NAMALWA (cell line): ENCODE measurements at places on chromosomes 7 and 10.

DNA sequence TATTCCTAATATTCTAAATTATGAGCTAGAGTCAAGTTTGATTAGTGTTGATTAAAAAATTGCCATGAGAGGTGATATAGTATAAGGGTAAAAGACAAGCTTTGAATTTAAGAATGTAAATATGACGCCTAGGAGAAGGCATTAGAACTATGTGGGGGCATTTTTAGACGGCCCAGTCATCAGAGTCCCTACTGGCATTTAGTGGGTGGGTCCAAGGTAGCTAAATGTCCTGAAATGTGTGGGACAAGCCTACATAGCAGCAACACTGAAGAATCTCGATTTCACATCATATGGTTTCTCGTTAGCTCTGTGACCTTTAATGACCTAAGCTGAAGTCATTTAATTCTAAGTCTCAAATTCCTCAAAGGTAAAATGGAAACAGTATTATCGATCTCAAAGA lies 133.5 kb downstream of the SGMS1 start:
- DNase-seq = no peak

DNA sequence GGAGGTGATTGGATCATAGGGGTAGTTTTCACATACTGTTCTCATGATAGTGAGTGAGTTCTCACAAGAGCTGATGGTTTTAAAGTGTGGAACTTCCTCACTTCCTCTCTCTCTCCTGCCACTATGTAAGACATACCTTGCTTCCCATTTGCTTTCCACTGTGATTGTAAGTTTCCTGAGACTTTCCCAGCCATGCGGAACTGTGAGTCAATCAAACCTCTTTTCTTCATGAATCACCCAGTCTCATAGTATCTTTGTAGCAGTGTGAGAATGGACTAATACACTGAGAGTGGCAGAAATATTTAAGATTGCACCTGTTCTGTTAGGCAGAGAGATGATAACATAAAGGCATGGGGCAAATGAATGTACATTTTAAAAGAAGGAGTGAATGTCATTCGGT lies 507.8 kb downstream of the SORCS3 start:
- DNase-seq = no peak

GRCh38 chr7:80724249-80724871 lies 85.9 kb downstream of the CD36 start:
- no peak for DNase-seq

GRCh38 chr7:14504134-14504533 lies 398.4 kb downstream of the DGKB start:
- no peak for DNase-seq

GRCh38 chr7:23467806-23468525 lies 2.3 kb downstream of the IGF2BP3 start:
- peak; percentile 81 for DNase-seq

GRCh38 chr10:35025916-35026315 lies 64.2 kb downstream of the CUL2 start:
- DNase-seq = no peak

DNA sequence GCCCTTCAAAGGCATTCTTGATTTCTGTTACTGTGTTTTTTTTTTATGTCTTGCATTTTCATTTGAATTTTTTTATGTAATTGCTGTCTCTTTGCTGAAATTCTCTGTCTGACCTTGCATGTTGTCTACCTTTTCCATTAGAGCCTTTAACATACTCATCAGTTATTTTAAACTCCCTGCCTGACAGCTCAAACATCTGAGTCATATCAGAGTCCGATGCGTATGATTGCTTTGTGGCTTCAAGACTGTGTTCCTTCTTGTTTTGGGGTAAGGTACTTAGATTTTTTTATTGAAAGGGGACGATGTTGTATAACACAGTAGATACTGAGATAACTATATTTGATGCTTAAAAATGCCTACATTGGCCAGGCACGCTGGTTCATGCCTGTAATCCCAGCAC lies 9.7 kb upstream of the TARP start:
- DNase-seq = no peak

- no peak for DNase-seq
These were observed 214.3 kb downstream of the ELMO1 start for GRCh38 chr7:37234334-37234733.

DNA sequence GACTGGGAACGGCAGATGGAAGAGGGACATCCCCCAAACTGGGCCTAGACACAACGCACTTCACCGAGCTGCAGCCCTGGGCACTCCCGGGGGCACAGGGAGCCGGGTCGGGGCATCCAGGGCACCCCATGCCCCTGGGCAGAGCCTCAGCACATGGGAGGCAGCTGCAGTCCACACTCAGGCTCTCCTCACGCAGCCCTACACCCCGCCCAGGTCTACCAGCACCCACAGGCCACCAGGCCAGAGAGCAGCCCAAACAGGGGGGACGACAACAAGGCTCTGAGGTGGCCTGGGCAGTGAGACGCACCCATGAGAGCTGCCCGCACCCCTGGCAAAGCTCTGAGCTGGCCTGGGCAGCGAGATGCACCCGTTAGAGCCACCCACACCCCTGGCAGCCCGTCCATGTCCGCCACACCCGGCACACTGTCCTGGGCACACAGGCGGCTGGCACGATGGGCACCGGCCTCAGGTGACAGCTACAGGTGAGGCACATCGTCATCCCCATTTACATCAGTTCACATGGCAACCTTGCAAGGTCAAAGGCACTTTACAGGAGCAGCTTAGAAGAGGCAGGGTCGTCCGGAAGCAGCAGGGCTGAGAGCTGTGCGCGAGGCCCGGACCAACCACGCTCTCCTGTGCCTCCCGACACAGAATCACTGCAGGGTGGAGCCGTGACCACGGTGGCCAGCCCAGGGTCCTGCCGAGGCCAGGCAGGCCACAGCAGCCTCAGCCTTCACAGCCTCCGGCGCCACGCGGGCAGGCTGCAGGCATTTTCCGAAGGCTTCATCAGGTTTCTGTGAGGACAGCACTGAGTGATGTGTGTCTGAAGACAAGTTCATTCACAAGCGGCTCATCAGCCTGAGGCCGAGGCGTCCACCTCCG lies 228.6 kb downstream of the MAD1L1 start:
- DNase-seq = no peak

GRCh38 chr10:122515022-122515424 lies 45.5 kb upstream of the DMBT1 start:
- DNase-seq = no peak

DNA sequence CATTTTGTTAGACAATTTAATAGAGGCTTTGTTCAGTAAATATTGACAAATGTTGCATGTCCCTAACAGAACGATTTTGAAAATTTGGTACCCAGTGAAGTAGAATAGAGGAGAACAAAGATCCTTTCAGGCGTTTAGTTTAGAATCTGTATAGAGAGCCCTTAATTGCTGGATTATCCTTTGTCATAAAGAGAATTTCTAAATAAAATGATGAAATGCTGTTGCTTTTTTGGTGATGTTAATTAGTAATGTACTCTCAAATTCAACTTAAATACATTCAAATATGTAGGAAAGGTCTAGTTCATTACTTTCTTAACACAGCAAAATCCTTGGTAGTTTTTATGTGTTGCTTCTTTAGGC lies 1.2 kb downstream of the LUC7L2 start:
- no peak for DNase-seq

DNA sequence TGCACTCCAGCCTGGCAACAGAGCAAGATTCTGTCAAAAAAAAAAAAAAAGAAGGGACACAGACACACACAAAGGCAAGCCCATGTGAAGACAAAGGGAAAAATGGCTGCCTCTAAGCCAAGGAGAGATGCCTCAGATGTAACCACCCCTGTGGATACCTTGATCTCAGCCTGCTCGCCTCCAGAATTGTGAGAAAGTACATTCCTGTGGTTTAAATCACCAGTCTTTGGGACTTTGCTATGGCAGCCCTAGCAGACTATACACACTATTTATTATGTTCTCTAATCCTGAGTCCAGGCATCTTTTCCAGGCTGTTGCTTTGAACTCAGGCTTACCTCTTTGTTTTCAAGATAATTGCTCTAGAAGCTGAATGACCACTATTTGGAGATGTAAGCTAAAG lies 494.3 kb downstream of the GALNT17 start:
- DNase-seq = no peak

DNA sequence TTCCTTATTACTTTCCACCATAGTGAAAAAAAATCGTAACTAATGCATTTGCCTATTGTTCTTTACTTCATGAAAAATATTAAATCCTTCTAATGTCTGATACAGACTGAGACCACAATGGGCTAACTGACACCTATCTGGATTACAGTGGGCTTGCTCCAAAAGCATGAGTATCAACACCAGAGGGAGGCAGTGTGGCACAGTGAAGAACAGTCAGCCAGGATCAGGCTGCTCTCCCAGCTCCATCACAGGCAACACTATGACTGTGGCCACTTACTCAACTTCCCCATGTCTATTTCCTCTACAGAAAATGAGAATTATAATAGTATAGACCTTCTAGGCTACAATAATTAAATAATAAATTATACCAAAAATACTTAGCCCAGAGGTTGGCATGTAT lies 97.2 kb downstream of the SLC25A13 start:
- DNase-seq = no peak

- DNase-seq = no peak
These were observed 227.7 kb upstream of the SEMA3E start for GRCh38 chr7:83876593-83876992.

DNA sequence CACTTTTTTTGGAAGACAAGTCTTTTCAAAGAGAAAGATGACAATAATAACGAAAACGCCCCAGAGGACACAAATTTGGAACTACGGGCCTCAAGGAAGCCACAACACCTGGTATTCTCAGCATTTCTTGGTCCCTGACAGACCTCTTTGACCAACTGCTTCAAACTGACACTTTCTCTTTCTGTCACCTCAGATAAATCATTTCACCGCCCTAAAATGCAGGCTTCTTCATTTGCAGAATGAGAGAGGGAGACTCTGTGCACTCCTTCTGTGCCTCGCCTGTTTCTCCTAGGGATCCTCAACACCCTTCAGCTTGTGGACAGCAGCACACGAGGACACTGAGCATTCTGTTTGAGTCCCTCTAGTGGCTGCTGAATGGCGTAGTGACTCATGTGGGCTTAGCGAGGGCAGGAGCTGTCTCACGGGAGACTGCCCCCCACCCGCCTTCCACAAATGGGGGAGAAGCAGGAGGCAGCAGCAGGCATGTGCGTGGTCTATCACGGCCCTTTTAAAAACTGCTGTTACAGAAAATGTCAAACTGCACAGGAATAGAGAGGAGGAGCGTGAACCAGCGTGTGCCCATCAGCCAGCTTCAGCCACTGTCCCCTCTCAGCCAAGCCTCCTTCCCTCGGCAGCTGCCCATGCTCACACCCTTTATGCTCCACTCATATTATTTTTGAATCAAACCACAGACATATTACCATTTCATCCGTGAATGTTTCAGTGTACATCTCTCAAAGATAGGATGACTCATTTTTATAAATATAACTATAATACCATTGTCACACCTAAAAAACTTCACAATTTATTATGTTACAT lies 41.4 kb downstream of the GSDME start:
- DNase-seq = peak; percentile 86

GRCh38 chr7:14092331-14092730 lies 102.9 kb upstream of the ETV1 start:
- DNase-seq = no peak

- no peak for DNase-seq
These were observed 30.9 kb upstream of the SLC16A12 start for GRCh38 chr10:89566095-89566950.

DNA sequence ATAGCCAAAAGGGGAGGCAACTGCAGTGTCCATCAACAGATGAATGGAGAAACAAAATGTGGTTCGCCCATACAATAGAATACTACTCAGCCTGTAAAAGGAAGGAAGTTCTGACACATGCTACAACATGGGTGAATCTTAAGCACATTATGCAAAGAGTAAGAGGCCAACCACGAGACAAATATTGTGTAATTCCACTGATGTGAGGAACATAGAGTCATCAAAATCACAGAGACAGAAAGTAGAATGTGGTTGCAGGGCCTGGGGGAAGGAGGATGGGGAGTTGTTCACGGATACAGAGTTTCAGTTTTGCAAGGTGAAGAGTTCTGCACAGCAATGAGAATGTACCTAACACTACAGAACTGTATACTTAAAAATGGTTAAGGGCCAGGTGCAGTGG lies 13.7 kb upstream of the C10orf71 start:
- DNase-seq = no peak

DNA sequence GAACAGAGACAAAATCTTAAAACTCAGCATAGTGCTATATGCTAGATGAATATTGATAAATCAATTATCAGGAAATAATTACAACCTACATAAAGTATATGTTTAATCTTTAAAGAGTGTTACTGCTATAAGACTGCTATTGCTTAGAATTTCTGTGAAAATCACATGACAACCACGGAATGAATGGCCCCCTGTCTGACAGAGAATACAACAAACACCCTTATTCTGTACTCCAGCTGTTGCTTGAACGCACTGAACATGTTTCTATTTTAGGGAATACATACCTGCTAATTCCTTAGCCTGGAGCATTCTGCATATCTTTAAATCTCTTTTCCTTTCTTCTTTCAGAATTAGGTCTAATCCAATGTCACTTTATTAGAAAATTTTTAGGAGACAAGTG lies 452.4 kb upstream of the PHF14 start:
- no peak for DNase-seq

DNA sequence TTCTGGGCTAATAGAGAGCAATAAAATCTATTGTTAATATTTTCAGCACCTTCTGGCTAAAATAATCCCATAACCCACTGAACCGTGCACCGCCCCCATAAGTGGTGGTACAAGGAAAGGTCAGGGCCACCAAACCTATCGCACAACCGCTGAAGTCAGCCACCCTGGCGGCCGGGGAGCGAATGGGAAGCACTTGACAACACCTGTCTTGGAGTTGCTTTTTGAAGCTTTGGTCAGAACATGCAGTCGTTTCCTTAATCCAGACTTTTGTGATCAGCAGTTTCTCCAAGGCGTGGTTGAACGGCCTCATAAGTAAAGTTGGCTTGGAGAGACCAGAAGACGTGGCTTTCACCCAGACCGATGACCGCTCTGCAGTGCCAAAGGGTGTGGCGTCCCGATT lies 97.4 kb downstream of the DNAJB6 start:
- DNase-seq = no peak

DNA sequence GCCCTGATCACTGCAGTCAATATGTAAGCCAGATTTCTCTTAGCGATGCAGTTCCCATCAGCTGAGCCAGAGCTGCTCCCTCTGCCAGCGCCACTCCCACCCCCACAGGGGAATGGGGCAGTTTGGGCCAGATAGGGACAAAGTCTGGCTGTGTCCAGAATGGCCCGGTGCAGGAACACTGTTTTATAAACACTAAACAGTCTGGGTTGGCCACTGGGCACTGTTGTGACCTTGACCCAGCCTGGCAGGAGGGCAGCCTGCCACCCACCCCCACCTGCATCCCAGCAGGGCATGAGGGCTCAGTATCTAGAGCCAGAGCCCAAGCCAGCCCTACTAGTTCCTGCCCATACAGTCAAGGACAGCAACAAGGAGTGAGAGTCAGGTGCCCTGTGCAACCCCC lies 1.3 kb downstream of the OGDHL start:
- no peak for DNase-seq

GRCh38 chr7:51027935-51028830 lies 245.5 kb upstream of the GRB10 start:
- no peak for DNase-seq
